ENCODE measurements at places on chromosomes 16 and 17.
A peak's percentile ranks its signal among the peaks of the same experiment; 100 is the strongest.

GRCh38 chr16:9097266-9098219 lies 6.1 kb downstream of the HAPSTR1 start:
- DNase-seq = no peak

GRCh38 chr16:8854298-8854948 lies 14.4 kb downstream of the CARHSP1 start:
- no peak for DNase-seq

DNA sequence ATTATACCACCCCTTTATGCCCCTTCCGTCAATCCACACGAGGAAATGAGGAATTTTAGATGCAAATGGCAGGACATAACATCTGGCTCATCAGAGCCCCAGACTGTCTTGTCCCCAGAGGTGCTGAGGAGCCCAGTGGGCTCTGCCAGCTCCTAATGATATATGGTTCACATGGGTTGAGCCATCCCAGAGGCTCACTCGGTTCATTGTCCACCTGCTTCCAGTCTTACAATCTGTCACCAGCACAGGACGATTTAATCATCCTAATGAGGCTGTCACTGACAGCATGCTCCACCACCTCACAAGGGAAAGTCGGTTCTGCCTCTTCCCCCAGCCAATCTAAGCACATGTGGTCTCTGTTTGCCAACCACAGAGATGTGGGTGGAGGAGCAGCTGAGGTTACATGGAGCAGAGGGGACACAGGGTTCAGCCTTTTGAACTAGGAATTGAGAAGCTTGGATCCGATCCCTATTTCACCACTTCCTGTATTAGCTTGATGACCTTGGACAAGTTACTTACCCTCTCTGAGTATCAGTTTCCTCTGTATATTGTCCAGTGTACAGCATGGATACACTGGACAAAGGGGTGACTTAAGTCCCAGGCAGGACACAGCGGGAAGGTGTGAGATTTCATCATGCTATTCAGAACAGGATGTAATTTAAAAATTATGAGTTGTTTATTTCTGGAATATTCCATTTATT lies 27.0 kb upstream of the DHX8 start:
- no peak for DNase-seq

DNA sequence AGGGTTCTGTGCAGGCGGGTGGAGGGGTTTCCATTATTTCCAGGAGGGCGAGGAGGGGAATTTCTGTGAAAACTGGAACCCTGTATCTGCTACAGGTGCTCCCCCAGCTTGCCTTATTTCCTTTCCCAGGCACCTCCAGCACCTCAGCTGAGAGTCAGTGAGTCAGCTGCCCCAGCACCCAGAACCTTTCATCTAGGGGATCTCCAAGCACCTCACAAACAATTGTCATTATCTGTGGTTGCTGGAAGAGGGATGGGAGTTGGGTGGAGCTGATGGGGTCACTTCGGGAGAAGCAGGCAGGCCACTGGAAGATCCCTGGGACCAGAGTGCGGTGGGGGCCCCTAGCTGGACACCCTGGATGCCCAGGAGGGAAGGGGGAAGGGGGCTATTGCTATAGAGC lies 10.0 kb upstream of the CLUH start:
- DNase-seq = no peak

GRCh38 chr16:55991843-55992242 lies 116.7 kb upstream of the CES5A start:
- DNase-seq = no peak

DNA sequence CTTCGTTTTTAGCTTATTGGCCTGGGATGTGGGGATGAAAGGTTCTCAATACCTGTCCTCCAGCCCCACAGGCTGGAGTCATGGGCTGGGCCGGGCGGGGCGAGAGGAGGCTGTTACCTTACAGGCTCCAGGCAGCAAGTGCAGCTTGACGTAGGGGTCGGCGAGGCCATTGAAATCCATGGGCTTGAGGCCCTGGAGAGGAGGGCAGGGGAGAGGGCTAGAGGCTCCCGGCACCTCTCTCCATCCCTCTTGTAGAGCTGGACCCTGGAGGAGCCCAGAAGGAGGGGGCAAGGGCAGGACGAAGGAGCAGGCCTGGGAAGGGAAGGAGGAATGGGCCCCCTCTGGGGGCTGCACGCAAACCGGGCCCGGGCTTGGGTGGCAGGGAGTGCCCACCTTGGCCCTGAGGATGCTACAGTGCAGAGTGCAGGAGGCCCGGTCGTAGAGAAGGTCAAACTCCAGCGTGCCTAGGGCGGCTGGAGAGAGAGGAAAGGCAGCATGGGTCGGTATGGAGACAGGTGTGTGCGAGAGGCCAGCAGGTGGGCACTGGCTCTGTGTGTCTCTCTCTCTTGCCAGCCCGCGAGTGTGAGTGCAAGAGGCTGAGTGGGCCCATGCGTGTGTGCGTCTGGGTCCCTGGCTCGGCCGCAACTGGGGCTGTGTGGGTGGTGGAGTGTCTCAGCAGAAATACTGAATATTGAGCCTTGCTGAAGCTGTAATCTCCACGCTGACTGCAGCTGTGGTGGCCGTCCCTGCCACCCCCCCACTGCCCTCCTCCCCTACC lies 1.6 kb downstream of the DOC2A start:
- no peak for DNase-seq

DNA sequence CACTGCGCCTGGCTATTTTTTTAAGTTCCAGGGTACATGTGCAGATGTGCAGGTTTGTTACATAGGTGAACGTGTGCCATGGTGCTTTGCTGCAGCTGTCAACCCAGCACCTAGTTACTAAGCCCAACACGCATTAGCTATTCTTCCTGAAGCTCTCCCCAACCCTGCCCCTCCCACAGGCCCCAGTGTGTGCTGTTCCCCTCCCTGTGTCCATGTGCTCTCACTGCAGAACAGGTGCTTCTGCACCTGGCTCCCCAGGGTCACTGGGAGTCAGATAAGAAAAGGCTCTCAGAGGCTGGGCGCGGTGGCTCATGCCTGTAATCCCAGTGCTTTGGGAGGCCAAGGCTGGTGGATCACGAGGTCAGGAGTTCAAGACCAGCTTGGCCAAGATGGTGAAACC lies 6.2 kb downstream of the HASPIN start:
- no peak for DNase-seq

- DNase-seq = no peak
These were observed 357.3 kb upstream of the XYLT1 start for GRCh38 chr16:17828012-17828411.

GRCh38 chr16:50736448-50736847 lies 5.4 kb upstream of the CYLD start:
- DNase-seq = no peak

DNA sequence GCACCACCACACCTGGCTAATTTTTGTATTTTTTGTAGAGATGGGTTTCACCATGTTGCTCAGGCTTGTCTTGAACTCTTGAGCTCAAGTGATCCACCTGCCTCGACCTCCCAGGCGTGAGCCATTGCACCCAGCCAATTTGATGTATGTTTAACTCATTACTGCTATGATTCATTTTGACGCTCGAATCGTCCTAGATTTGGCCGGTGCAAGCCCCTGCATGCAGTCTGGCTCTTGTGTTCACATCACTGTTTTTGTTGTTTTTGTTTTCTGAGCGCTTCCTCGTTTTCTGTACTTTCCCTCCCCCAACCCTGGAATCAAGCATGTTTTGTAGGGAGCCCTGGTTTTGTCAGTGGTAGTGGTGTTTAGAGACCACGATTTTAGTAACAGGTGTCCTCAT lies 7.8 kb upstream of the DUS1L start:
- DNase-seq = no peak

DNA sequence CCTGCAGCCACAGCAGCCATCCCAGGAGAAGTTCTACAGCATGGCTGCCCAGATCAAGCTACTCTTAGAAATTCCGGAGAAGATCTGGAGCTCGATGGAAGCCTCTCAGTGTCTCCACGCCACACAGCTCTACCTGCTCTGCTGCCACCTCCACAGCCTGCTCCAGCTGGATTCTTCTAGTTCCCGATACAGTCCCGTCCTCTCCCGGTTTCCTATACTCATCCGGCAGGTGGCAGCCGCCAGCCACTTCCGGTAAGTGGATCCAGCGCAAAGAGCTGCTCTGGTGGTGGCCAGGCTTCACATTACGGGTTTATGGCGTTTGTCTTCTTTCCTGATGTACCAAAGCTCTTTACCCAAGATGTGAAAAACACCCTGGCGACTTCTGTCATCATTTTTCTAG lies 3.6 kb downstream of the COG1 start:
- no peak for DNase-seq

DNA sequence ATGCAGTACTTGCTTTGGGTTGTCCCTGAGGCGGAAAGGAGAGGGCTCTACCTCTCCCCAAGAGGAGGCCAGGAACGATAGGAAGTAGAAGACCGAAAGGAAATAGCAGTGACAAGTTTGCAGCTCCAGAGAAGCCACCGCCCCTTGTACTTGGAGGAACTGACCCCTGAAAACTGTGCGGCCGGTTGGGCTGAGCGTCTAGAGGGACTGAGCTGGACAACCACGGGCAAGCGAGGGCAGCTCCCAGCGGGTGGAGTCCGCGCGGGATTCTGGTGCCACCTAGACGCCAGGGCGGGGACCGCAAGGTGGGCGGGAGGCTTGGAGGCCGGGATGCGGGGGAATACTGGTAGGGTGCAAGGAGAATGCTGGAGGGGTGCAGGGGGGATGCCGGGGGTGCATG lies 1.3 kb upstream of the SLC6A4 start:
- DNase-seq = peak; percentile 64

- peak; percentile 63 for DNase-seq
These were observed 108.0 kb upstream of the TBX2 start for GRCh38 chr17:61291451-61292285.

GRCh38 chr17:28480799-28481571 lies 7.5 kb downstream of the SLC13A2 start:
- no peak for DNase-seq

- no peak for DNase-seq
These were observed 5.1 kb upstream of the GP2 start for GRCh38 chr16:20332411-20332810.

DNA sequence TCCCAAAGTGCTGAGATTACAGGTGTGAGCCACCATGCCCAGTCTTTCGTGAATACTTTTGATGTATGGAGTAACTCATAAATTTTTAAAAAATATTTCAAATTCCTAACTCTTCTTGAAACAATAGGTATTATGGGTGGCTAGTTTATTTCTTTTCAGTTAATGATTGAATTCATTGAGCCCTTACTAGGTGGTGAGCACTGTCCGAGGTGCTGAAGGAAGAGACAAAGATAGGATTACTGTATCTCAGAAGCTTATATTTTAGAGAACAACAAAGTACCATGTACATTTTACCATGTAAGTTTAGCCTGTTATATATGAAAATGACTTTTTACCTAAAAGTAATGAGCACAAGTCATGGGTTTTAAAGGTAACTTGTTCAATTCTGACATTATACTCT lies 418.3 kb downstream of the NPIPA7 start:
- peak; percentile 8 for DNase-seq

GRCh38 chr16:53876811-53877210 lies 172.9 kb downstream of the FTO start:
- no peak for DNase-seq

- DNase-seq = no peak
These were observed 82.2 kb upstream of the ARL4D start for GRCh38 chr17:43316522-43317142.

DNA sequence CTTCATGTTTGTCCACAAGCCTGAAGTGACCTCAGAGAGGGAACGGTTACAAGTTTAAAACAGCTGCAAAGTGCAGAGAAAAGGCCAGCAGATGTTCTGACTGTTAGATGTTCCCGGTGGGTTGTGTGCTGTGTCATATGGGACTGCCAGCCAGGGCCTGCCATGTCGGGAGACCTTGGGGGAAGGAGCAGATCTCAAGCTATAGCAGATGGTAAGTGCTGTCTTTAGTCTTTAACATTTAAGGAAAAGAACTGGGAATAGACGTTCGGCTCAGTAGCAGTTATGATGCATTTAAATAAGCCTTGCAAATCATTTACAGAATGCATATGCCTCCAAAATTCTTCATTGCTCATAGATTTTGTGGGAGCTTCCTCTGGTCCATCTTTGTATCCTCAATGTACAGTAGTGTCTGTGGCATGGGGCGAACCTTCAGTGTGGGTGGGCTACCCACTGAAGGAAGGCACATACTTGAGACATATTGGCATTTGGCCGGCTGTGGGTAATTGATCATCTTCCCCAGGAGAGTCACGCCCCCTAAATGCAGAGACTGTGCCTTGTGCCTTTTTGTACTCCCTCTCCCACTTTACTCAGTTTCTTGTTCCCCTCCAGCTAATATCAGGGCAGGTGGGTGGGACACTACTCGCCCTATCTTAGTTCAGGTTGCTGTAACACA lies 131.9 kb downstream of the NPIPB5 start:
- no peak for DNase-seq

- no peak for DNase-seq
These were observed 138.5 kb downstream of the SSH2 start for GRCh38 chr17:29791336-29792080.

GRCh38 chr17:11953924-11954323 lies 43.4 kb downstream of the ZNF18 start:
- DNase-seq = no peak

- DNase-seq = no peak
These were observed 128.5 kb upstream of the GSE1 start for GRCh38 chr16:85484347-85485300.
